ENCODE measurements at places on chromosomes 12 and 14. TPM values are rescaled to one million over a fixed set of nuclear protein-coding genes. Genes with fewer than 3 reads are reported as not detected.

DNA sequence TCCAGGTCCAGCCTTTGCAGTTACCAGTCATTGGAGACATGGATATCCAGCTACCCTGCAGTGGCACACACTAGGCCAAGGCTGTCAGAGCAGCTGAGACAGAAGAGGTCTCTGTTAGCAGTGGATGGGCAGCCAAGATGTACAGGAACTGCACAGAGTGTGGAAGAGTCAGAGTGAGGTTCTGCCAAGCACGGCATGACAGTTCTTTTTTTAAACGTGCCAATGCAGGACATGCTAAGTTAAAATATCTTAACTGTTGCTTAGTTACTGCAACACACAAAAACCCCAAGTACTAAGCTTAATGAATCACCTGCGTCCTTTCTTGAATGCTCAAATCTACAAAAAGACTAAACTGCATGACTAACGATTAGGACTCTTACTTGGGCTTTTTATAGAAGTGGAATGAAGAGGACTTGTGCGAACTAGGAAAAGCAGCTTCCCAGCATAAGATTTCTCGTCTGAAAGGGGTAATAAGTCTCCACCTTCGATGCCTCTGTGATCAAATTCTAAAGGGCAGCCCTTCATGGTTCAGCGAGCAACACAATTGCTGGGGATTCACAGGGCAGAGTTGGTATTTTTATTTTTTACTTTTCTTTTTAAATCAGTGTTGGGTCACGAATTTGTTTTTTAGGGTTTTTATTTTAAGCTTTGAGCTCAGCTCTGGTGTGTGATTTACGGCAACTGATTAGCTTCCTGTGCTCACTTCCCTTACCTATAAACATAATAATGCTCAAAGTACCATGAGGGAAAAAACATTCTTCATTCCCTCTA lies 20.6 kb downstream of the MAPK1IP1L start:
- no peak for DNase-seq

DNA sequence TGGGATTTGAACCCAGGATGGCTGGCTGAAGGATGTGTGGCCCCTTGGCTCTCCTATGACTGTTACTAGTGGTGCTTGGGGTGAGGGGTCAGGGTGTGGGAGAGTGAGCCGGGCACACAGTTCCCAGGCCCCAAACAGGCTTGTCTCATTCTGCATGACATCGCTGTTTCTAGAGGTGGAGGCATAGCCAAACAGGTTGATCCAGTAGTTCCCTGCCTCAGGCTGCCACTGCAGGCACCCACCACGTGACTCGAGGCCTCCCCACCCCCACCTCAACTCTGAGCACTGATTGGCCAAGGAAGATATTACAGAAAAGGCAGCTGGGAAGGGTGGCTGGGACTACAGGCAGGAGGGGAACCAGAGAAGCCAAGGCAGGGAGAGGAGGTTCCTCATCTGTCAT lies 102.6 kb downstream of the NCOR2 start:
- DNase-seq = no peak

- DNase-seq = no peak
Observed at GRCh38 chr14:97251491-97252155, 454.4 kb downstream of the VRK1 start.

DNA sequence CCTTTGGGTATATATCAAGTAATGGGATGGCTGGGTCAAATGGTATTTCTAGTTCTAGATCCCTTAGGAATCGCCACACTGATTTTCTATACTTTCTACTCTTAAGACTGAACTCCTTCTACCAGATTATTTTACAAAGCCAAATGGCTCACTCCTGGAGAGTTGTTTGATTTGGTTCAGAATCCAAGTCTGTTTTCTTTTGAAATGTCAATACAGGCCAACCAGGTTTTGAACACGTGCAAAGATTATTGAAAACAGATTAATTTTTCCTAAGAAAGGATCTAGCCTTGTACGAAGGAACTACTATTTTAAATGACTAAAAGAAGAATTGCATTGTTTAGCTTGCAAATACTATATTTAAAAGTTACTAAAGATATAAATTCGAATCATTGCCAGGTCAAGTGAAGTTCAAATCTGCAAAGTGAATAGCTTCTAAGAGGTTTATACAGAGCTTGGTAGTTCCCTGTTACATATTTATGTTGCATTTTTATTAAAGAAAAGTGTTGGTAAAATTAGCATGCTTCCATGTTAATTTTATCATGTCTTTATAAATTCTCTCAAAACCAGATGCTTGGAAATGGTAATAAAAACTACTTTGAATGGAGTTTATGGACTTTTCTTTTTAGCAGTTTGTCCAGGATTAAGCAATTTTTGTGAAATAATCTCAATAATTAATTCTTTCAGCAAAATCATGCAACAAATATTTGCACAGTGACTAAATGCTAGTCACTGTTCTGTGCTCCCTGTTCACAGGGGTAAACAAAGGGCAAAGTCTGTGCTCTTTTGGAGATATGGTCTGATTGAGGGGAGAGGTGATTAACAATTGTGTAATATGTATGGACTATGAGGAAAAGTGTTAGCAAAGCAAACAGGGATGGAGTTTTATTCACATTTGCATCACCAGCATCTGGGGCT lies 38.9 kb downstream of the GPR65 start:
- DNase-seq = no peak

The CDCA4 gene
- 23.2 TPM for total RNA-seq
